ENCODE measurements at places on chromosomes 4 and X. TPM values are rescaled to one million over a fixed set of nuclear protein-coding genes. Genes with fewer than 3 reads are reported as not detected.
A peak's percentile ranks its signal among the peaks of the same experiment; 100 is the strongest.

GRCh38 chr4:79913581-79913980 is 159.4 kb downstream of the ANTXR2 start:
- H3K4me3 ChIP-seq, result no peak overlapping the region
- no peak for DNase-seq
- H3K36me3 ChIP-seq, result no peaks in the 10 kb centered on the region
- no peak overlapping the region for H3K27ac ChIP-seq

GRCh38 chr4:141435446-141436225 is 200.7 kb upstream of the IL15 start:
- no peak for DNase-seq
- H3K27ac ChIP-seq, result no peak overlapping the region
- H3K4me1 ChIP-seq, result no peaks in the 10 kb centered on the region
- no peak overlapping the region for H3K4me3 ChIP-seq
- no peaks in the 10 kb centered on the region for H3K27me3 ChIP-seq

GRCh38 chrX:71283403-71284143 is at the start of gene NONO:
NONO (plus strand) TSS chrX:71283635; CDS start chrX:71290638, 7,003 bp downstream.
- H3K36me3 ChIP-seq, result no peaks in the 10 kb centered on the region
- no peaks in the 10 kb centered on the region for H3K4me1 ChIP-seq
- peak within 1 kb of the TSS; percentile 39 for H3K4me3 ChIP-seq
- no peaks in the 10 kb centered on the region for H3K27me3 ChIP-seq

- H3K27ac ChIP-seq, result no peak overlapping the region
- H3K4me1 ChIP-seq, result no peaks in the 10 kb centered on the region
- H3K27me3 ChIP-seq, result no peaks in the 10 kb centered on the region
- H3K4me3 ChIP-seq, result no peak overlapping the region
These were observed 66.7 kb upstream of the FRAS1 start for GRCh38 chr4:77990456-77990855.

GRCh38 chr4:123849495-123849894 is 452.9 kb downstream of the SPRY1 start:
- no peaks in the 10 kb centered on the region for H3K27me3 ChIP-seq
- no peaks in the 10 kb centered on the region for H3K36me3 ChIP-seq
- DNase-seq, result no peak
- H3K27ac ChIP-seq, result no peak overlapping the region

DNA sequence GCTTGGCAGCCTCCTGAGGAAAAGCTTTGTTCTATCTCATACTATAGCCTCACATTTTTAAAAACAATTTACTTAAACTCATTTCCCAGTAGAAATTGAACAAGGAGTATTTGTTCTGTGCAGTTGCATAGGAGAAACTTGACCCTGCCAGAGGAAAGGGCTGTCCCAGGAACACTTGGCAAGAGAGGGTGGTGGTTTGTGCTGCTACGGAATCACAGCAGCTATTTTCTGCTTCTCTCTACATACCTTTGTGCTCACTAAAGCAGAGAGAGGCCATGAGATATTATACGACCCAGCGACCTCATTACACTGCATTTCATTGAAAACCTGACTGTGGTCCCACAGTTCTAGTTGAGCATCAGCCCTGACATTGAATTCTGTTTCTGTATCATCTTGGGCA is 83.1 kb upstream of the LANCL3 start:
- H3K27me3 ChIP-seq, result no peaks in the 10 kb centered on the region
- H3K4me3 ChIP-seq, result no peak overlapping the region
- H3K36me3 ChIP-seq, result no peaks in the 10 kb centered on the region
- H3K4me1 ChIP-seq, result no peaks in the 10 kb centered on the region

DNA sequence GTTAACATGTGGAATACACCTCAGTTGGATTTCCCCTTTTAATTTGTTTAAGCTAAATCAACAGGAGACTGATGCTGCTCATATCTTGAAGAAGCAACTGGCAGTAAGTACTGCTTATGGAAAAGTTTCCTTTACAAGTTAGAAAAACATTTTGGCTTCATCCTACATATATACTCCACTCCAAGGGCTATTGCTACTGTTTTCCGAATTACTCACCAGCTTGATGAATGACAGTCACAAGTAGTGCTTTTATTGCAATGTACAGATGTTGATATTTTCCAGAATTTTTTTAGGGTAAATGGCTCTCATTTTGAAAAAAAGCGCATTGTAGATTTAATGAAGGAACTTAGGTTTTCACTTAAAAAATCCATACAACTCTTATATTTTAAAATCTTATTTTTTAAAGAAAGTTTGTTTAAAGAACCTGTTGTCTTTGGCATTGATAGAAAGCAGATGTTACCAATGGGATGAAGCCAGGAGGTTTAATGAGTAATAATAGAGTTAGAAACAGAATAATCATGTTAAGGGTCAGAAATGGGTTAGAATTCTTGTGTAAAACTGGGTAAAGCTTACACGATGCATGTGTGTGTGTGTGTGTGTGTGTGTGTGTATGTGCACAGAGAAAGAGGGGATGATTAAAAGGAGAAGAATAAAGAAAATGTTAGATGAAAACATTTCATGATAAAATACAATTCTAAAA is 272.9 kb downstream of the CFAP299 start:
- H3K27me3 ChIP-seq, result no peaks in the 10 kb centered on the region
- DNase-seq, result no peak
- no peak overlapping the region for H3K4me3 ChIP-seq

DNA sequence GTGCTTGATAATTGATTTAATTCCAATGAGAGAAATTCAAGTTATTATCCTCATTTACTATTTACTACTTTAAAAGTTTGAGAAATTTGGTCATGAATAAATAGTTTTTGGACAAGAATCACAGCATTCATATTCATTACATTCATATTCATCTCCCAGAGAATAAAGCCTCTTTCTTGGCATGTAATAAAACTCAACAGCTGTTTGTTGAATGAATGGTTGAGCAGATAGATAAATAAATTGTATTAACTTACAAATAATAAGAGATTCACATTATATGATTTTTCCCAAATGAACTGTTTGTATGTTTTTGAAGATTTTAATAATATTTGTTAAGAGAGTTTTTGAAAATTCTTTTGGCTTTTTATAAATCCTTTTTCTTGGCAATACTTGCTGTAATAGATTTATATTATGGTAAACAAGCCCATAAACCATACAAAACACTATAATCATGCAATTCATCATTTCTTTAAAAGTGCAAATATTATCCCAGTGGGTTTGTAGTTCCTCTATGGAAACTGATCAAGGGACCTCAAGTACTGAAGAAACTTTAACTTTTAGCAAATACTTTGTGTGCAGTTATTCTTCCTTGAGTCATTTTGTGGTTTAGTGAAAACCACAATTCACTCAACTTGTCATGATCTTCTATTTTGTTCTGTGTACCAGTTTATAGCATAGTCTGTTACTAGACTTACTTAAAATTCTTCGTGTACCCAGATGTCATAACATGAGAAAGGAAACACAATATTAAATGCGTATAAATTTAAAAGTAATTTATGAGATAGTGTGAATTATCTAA is 371.8 kb downstream of the ADGRL3 start:
- H3K27ac ChIP-seq, result no peak overlapping the region
- no peaks in the 10 kb centered on the region for H3K36me3 ChIP-seq
- H3K27me3 ChIP-seq, result no peaks in the 10 kb centered on the region
- DNase-seq, result no peak
- H3K4me3 ChIP-seq, result no peak overlapping the region

DNA sequence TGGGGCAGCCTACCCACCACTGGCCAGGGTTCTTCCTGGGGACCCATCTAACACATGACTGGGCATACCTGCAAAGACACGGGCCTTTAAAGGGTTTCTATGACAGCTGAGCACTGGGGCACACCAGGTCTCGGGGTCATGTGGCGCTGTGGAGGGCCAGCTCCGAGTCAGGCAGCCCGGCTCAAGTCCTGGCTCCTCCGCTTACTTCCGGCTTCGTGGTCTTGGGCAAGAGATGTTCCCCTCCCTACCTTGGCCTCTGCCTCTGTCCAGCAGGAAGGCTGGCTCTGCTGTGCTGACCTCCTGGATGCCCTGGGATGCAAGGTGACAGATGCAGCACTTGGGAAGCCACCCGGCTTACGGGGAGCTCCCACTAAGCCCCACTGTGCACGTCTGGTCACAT is 37.6 kb downstream of the HTRA3 start:
- no peak overlapping the region for H3K27ac ChIP-seq
- peaks cover 10% of the 10 kb centered on the region for H3K4me1 ChIP-seq
- DNase-seq, result peak; percentile 39
- peaks cover 13% of the 10 kb centered on the region for H3K27me3 ChIP-seq
- no peak overlapping the region for H3K4me3 ChIP-seq
- H3K36me3 ChIP-seq, result no peaks in the 10 kb centered on the region

- no peak overlapping the region for H3K4me3 ChIP-seq
- no peaks in the 10 kb centered on the region for H3K27me3 ChIP-seq
- no peak for DNase-seq
These were observed 22.4 kb downstream of the TSC22D3 start for GRCh38 chrX:107753187-107753586.

- H3K4me3 ChIP-seq, result no peak overlapping the region
- H3K27me3 ChIP-seq, result no peaks in the 10 kb centered on the region
- H3K27ac ChIP-seq, result no peak overlapping the region
- H3K36me3 ChIP-seq, result peaks cover 3% of the 10 kb centered on the region
These were observed 47.8 kb downstream of the CLCN3 start for GRCh38 chr4:169668069-169668721.

- peaks cover 35% of the 10 kb centered on the region for H3K4me1 ChIP-seq
- no peaks in the 10 kb centered on the region for H3K36me3 ChIP-seq
- no peaks in the 10 kb centered on the region for H3K27me3 ChIP-seq
- peak; percentile 57 for DNase-seq
- H3K4me3 ChIP-seq, result no peak overlapping the region
These were observed 25.5 kb downstream of the MOB1B start for GRCh38 chr4:70927502-70928137.

The AFF2 gene
- 6.0 TPM for total RNA-seq

The MFSD8 gene
- total RNA-seq, result 21.5 TPM

The MAGT1 gene
- 90.6 TPM for total RNA-seq

The KLB gene
- total RNA-seq, result 0.34 TPM

The PPEF1 gene
- 0.50 TPM for total RNA-seq

The TMPRSS11D gene
- total RNA-seq, result not detected

The HSFX3 gene
- total RNA-seq, result not detected

The ELMOD2 gene
- total RNA-seq, result 29.4 TPM
